ENCODE measurements at places on chromosomes 13 and 19. TPM values are rescaled to one million over a fixed set of nuclear protein-coding genes. Genes with fewer than 3 reads are reported as not detected.

ZNF491 gene
- 0.90 TPM for total RNA-seq

DNA sequence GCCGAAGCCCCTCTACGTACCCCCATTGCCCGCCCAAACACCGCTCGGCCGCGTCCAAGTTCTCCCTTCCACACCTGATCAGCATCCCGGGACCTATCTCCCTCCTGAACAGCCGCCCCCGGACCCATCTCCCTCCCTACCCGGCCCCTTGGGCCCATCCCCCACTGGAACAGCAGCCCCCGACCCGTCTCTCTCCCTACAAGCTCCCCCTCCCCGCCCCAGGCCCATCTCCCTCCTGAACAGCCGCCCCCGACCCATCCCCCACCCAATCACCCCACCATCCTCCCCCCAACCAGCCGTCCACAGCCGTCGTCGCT lies 610 bp downstream of the ZSCAN1 start:
- no peaks in the 10 kb centered on the region for H3K4me1 ChIP-seq
- no peaks in the 10 kb centered on the region for H3K27me3 ChIP-seq
- H3K4me3 ChIP-seq, result no peak overlapping the region
- H3K27ac ChIP-seq, result no peak overlapping the region
- peak; percentile 64 for DNase-seq

GRCh38 chr13:67221630-67222226 lies 8.4 kb downstream of the PCDH9 start:
- no peak overlapping the region for H3K4me3 ChIP-seq
- no peak overlapping the region for H3K27ac ChIP-seq
- H3K27me3 ChIP-seq, result peaks cover 11% of the 10 kb centered on the region

DNA sequence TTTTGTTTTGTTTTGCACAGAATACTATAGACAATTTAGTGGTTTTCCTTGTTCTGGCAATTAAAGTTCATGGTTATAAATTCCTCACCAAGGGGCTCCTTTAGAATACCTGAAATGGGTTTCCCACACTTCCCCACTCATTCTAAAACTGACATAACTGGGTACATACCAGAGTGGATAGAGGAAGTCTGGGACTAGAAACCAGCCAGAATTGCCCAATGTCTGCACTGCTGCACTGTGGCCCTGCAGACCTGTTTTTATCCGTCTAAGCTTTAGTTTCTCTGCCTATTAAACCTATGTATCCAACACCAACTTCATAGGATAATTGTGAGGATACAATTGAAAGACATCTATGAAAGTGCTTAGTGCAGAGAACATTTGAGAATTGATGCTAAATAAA lies 498.6 kb downstream of the KCTD12 start:
- H3K27ac ChIP-seq, result no peak overlapping the region
- H3K4me3 ChIP-seq, result no peak overlapping the region
- no peaks in the 10 kb centered on the region for H3K4me1 ChIP-seq
- DNase-seq, result no peak

DNA sequence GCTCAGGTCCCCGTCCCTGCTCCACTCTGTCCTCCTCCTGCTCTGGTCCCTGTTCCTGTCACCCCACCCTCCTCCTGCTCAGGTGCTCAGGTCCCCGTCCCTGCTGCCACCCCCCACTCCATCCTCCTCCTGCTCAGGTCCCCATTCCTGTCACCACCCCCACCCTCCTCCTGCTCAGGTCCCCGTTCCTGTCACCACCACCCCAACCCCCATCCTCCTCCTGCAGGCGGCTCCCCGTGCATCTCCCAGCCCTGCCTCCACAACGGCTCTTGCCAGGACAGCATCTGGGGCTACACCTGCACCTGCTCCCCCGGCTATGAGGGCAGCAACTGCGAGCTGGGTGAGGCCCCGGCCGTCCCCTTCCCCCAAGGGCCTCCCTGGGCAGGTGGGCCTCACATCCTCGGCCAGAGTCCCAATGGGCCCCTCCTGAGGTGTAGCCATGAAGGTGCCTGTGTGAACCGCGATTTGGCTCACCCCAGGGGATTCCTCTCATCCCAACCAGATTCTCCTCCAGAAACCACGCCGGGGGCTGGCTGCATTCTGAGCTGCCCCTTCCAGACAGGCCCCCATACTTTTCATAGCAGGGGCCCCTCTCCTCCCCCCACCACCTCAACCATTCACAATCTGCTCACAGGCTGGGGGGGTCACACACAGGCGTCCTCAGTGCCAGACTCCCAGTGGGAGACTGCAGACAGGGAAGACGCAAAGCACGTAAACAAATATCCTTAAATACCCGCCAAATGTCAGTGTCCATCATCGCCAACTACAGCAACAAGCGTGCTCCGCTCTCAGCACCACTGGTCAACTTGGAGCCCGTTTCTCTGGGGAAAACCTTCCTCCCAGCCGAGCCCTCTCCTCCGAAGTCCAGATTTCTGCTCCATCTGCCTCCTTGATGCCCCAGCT lies 4.6 kb downstream of the PROZ start:
- no peak overlapping the region for H3K27ac ChIP-seq
- DNase-seq, result peak; percentile 66
- H3K36me3 ChIP-seq, result peaks cover 9% of the 10 kb centered on the region
- H3K27me3 ChIP-seq, result no peaks in the 10 kb centered on the region
- H3K4me3 ChIP-seq, result no peak overlapping the region

DNA sequence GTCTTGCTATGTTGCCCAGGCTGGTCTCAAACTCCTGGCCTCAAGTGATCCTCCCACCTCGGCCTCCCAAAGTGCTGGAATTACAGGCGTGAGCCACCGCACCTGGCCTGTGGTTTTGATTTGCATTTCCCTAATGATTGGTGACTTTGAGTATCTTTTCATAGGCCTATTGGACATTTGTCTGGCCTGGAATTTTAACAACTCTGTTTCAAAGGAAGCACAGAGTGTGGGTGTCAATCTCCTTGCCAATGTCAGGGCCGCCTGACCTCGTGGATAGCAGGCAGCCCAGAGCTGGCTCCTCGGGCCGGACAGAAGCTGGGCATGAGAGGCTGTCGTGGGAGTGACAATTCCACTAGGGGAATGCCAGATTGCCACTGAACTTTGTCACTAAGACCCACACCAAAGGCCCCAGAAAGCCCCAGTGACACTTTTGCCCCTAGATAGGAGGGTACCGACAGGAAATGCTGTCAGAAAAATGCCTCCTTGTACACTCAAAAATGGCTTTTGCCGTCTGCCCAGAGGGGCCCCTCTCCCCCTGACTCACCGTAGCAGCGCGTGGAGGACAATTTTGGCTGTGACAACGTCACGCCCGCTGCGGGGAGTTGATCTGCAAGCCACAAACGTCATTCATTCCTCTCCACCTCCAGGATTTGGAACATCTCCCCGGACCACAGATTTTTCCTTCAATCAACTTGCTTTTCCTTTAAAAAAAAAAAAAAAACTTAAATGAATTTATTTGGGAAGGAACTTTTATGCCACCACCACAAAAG lies 11.7 kb upstream of the ADGRE5 start:
- H3K36me3 ChIP-seq, result no peaks in the 10 kb centered on the region
- H3K4me1 ChIP-seq, result no peaks in the 10 kb centered on the region
- no peak for DNase-seq

DNA sequence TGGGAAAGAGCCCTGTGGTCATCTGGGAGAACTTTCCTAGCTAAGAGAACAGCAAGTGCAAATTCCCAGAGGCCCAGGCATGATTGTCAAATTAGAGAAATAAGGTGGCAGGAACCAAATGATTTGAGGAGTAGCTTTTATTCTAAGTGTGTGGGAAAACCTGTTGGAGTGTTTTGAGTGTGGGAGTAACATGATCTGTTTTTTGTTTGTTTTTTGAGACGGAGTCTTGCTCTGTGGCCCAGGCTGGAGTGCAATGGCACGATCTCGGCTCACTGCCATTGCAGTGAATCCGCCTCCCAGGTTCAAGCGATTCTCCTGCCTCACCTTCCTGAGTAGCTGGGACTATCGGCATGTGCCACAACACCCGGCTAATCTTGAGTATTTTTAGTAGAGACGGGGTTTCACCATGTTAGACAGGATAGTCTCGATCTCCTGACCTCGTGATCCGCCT lies 2.4 kb downstream of the SAE1 start:
- peak overlapping the region; percentile 95 for H3K4me3 ChIP-seq
- no peak for DNase-seq
- no peak overlapping the region for H3K27ac ChIP-seq
- H3K4me1 ChIP-seq, result no peaks in the 10 kb centered on the region

CGB3 gene
- total RNA-seq, result not detected

GRCh38 chr19:31863122-31863521 lies 482.3 kb upstream of the ZNF507 start:
- H3K4me1 ChIP-seq, result no peaks in the 10 kb centered on the region
- no peak for DNase-seq
- no peak overlapping the region for H3K4me3 ChIP-seq
- no peak overlapping the region for H3K27ac ChIP-seq

- no peaks in the 10 kb centered on the region for H3K36me3 ChIP-seq
- peak overlapping the region; percentile 84 for H3K27ac ChIP-seq
- peak overlapping the region; percentile 53 for H3K4me3 ChIP-seq
- DNase-seq, result peak; percentile 79
Measured at GRCh38 chr13:114112231-114112825, 20.1 kb downstream of the RASA3 start.

MISP3 gene
- total RNA-seq, result 0.97 TPM

MYO16 gene
- 0.56 TPM for total RNA-seq

DNA sequence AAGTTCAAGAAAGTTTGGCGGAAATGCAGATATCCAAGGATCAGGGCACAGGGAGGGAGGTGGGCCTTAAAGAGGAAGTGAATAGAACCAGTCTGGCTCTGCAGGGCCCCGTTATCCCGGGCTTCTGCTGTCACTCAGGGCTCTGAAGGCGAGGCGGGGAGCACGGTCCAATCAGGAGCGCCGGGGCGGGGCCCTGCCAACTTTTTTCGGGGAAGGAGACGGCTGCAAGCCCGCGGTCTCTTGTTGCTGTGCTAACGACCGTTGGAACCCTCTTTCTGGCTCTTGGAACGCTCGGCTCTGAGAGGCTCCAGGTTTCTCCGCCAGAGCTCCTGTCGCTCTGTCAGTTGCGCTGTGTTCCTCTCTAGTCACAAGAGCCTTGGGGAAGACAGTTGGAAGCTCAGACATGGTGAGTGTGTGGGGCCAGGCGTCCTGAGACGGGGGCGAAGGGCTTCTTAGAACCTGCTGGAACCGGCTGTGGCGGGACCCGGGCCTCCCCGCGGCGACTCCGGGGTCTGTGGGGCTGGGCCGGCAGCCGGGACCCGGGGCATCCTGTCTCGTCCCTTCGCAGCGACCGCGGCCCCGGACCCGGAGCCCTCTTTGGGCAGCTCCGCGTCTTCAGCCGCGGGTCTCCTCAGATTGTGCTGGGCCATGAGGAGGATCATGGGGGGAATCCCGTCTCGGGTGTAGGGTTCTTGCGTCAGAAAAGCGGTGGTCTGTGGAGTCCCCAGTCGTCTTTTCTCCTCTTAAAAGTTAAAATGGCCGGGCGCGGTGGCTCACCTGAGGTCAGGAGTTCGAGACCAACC lies 27.7 kb downstream of the ZNF844 start:
- H3K27ac ChIP-seq, result peak overlapping the region; percentile 87
- peak overlapping the region; percentile 85 for H3K4me3 ChIP-seq
- DNase-seq, result peak; percentile 97
- no peaks in the 10 kb centered on the region for H3K27me3 ChIP-seq
- peaks cover 27% of the 10 kb centered on the region for H3K36me3 ChIP-seq
- no peaks in the 10 kb centered on the region for H3K4me1 ChIP-seq

GRCh38 chr13:72565893-72566292 lies 161.5 kb downstream of the MZT1 start:
- H3K36me3 ChIP-seq, result no peaks in the 10 kb centered on the region
- no peak overlapping the region for H3K4me3 ChIP-seq
- no peaks in the 10 kb centered on the region for H3K4me1 ChIP-seq
- no peak overlapping the region for H3K27ac ChIP-seq

GRCh38 chr19:4768934-4769777 lies 22.4 kb upstream of the FEM1A start:
- peaks cover 32% of the 10 kb centered on the region for H3K27me3 ChIP-seq
- H3K4me3 ChIP-seq, result no peak overlapping the region
- no peaks in the 10 kb centered on the region for H3K36me3 ChIP-seq
- no peak overlapping the region for H3K27ac ChIP-seq
- peak; percentile 98 for DNase-seq
- H3K4me1 ChIP-seq, result no peaks in the 10 kb centered on the region

DNA sequence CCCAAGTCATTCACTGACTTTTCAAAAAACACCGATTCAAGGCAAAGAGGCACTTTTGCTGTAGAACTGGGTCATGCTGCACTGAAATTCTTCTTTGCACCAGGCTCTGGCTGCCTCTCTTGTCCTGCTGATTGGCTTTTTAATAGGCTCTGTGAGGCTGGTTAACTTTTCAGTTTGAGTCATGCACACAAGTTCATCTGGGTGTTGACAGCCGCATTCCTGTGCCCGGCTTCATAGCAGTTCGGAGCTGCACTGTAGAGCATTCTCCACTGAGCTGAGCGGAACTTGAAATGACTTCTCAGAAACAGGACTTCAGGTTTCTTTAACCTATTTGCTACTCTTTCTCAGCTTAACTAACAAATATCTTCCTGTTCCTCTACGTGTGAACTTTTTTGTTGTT lies 978.3 kb downstream of the UQCRFS1 start:
- no peaks in the 10 kb centered on the region for H3K27me3 ChIP-seq
- H3K27ac ChIP-seq, result no peak overlapping the region
- H3K36me3 ChIP-seq, result no peaks in the 10 kb centered on the region
- H3K4me3 ChIP-seq, result no peak overlapping the region
- peaks cover 18% of the 10 kb centered on the region for H3K4me1 ChIP-seq
- peak; percentile 35 for DNase-seq

TEX26 gene
- not detected for total RNA-seq

MEIOSIN gene
- 0.09 TPM for total RNA-seq

DNA sequence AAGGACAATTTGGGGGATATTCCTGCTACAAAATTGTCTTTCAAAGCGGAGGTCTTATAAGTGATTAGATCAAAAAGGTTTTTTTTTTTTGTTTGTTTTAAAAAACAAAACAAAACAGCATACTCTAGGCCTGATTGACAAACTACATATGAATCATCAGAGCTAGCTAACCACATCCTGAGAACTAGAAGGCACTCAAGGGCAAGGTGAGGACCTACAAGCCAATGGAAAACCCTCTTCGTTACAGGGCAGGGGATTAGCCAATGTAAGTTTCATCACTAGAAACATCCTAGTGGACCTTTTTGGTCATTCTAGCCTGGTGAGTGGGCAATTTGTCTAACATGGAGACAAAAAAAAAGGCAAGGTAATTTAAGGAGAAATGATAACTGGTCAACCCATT lies 428.6 kb downstream of the RFC3 start:
- DNase-seq, result no peak
- no peak overlapping the region for H3K27ac ChIP-seq
- H3K36me3 ChIP-seq, result no peaks in the 10 kb centered on the region
- H3K27me3 ChIP-seq, result no peaks in the 10 kb centered on the region

SULT2A1 gene
- total RNA-seq, result 0.18 TPM

- no peak overlapping the region for H3K4me3 ChIP-seq
- DNase-seq, result peak; percentile 93
- H3K4me1 ChIP-seq, result no peaks in the 10 kb centered on the region
- H3K27me3 ChIP-seq, result no peaks in the 10 kb centered on the region
Measured at GRCh38 chr19:35044317-35045117, 3.0 kb downstream of the HPN start.

MIDN gene
- 143 TPM for total RNA-seq

GRCh38 chr13:98785405-98785804 lies 32.9 kb upstream of the SLC15A1 start:
- no peak overlapping the region for H3K27ac ChIP-seq
- no peaks in the 10 kb centered on the region for H3K4me1 ChIP-seq
- no peak overlapping the region for H3K4me3 ChIP-seq
- H3K36me3 ChIP-seq, result no peaks in the 10 kb centered on the region
- no peak for DNase-seq

ACER1 gene
- not detected for total RNA-seq
